Fibroblast of skin of right biceps (primary cell): ENCODE measurements at places on chromosomes 2 and 18.

GRCh38 chr18:53567929-53568574, 656.4 kb downstream of the MBD2 start:
- peak; percentile 30 for DNase-seq

DNA sequence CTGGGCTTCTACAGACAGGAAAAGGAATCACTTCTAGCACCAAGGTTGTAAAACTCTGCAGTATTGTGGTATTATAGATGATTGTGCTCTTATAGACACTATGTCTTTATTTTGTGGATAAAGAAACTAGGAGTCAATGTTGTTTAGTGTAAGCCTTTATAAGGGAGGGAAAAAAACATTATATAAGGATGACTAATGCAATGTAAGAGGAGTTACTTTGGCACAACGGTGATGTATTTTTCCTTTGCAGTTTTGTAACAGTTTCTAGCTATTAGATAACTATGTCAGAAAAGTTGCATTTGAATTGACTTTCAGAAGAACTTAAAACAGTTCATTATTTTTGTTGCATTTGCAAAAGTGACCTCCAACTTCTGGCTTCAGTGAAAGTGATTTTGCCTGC, 545.4 kb downstream of the CCDC85A start:
- DNase-seq: peak; percentile 44

DNA sequence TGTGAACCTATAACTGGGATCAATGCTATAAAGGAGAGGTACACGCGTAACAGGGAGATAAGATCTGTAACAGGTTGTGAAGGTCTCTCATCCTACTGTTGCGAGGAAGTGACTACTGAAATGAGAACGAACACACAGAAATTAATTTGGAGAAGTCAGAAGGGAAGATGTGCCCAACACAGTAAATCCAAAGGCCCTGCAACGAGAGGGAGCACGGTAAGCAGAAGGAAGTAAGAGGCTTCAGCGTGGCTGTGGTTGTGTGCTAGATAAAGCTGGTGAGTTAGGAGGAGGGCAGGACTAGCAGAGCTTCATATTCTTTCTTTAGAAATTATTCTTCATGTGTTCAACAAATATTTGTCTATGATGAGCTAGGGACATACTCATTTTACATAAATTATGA, 2.5 kb upstream of the ATG16L1 start:
- no peak for DNase-seq

DNA sequence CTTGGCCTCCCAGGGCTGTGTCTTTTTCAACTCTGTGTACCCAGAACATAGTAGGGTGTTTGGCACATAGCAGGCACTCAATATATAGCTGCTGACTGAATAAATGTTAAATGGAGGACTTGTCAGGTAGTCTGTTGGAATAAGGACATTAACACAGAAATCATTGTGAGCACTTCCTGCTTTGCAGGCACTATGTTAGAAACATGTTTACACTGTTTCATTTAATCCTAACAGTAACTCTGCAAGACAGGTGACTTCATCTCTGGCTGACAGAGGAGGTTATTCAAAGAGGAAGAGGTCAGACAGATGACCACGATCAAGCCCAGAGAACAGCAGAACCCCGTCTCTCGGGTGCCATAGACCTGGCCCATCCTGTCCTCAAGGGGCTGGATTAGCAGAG, 28.0 kb upstream of the PIEZO2 start:
- DNase-seq: no peak

- no peak for DNase-seq
Observed at GRCh38 chr2:145303536-145303935, 783.6 kb upstream of the ZEB2 start.

DNA sequence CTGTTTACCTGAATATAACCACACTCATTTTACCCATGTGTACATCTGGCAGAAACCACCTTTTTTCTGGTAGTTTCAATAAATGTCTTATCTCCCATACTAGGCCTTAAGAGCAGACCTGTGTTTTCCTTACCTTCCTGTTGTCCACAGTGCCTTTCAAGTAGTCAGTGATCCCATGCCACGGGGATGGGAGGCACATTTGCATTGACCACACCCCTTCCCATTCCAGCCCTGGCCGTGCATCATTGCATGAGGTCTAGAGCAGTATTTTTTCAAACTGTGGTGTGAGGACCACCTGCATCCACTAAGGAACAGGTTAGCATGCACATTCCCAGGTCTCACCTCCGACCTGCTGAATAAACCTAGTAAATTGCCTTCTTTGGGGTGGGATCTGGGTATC, 165.2 kb upstream of the FOSL2 start:
- no peak for DNase-seq

GRCh38 chr2:215059724-215060123, 78.7 kb downstream of the ABCA12 start:
- peak; percentile 22 for DNase-seq

GRCh38 chr18:59848002-59848401, 51.8 kb upstream of the PMAIP1 start:
- no peak for DNase-seq

DNA sequence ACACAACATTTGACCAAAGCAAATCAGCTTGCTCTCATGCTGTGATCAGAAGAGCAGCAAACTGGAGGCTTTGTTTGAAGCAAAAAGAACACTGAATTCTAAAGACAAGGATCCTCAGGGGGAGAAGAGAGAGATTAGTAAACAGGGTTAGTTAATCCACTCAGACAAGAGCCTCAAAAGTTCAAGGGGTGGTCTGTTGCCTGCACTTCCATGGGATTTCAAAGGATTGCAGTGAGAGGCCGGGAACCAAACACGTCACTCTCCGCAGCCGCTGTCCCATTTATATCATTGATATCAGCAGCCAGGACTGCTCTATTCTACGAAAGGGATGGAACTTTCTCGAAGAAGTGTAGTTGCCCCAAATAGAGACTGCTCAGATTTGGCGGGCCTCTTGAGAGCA, 97.8 kb upstream of the SP3 start:
- DNase-seq: no peak

- DNase-seq: no peak
Observed at GRCh38 chr18:78378983-78379382, 600.6 kb upstream of the SALL3 start.

DNA sequence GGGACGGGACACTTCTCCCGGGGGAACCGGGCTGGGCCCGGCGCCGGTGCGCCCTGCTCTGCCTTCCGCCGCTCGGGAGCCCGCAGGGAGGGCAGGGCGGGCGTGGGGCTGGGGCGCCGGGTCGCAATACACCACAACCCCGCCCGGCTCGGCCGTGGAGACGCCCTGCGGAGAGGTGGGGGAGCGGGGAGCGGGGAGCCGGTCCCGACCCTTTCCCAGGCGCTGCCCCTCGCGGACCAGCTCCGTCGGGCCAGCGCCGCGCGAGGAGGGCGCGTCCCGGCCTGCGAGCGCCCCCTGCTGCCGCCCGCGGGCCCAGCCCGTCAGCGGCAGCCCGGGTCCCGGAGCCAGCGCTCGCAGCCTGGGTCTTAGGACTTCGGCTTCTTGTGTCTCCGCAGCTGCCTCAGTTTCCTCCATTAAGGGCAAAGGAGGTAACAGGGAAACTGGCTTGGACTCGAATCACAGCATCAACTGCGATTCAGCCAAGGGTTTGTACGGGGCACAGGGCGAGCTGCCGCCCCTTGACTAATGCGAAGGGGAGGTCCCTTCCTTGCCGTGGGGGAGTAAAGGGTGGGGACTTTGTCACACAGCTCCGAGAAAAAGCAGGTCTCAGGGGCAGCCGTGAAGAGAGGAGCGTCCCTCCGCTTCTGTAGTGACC, 635 bp upstream of the ADRA2B start:
- DNase-seq: peak; percentile 30
